H54 (cell line): ENCODE measurements at places on chromosomes 2 and 18.

- DNase-seq = no peak
Measured at GRCh38 chr2:236623816-236624215, 54.2 kb downstream of the ACKR3 start.

DNA sequence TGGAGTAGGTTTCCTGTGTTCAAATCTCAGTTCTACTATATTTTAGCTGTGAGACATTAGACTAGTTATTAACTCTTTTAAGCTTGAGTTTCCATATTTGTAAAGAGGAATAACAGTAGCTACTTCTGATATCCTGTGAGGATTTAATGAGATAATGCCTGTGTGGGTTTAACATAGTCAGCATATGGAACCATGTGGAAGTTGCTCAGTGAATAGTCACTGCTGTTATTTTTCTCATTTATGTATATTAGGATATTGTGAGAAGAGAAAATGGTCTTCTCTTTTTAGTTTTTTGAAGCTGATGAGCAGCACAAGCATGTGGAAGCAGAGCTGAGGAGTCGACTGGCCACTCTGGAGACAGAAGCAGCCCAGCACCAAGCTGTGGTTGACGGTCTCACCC lies 70.5 kb upstream of the STON1 start:
- no peak for DNase-seq

- DNase-seq = no peak
Measured at GRCh38 chr18:34709104-34709503, 994 bp upstream of the DTNA start.

- DNase-seq = no peak
Measured at GRCh38 chr18:47986620-47987387, 56.3 kb upstream of the SMAD2 start.

DNA sequence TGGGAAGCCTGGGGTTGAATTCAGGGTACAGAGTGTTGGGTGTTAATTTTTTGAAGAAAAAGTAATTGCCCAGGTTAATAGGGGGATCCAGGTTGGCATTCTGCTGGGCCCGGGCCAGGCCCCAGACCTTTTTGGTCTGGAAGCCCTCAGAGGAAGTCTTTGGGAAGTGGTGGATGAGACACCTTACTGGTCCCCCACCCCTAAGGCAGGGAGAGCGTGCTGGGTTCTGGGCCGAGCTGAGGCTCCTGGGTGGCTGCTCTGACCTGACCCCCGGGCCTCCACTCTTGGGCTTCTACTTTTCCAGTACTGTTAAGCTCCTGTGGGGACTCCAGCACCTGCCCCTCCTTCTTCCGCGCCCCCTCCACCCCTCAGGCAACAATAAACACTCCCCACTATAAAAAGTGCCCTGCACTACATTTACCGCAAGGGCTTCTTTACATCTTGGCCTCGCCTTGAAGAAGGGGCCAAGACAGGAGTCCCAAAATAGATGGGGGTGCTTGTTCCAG lies 753 bp upstream of the HOXD3 start:
- no peak for DNase-seq

DNA sequence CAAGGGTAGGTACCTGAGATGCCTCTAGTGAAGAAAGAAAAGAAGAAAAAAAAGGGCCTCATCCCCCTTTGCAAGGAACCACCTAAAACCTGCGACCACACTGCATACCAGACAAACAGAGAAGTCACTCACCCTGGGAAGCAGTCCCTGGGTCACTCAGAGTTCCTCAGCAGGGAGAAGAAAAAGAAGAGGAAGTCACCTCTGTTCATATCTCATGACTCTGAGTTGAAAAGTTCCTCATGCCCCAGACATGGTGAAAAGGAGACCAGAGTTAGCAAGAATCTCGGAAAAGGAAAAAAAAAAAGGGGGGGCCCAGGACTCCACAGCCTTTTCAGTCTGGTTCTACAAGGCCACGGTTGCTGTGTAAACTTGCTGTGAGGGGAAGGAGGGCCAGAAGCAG lies 478.4 kb upstream of the NRXN1 start:
- DNase-seq = no peak

- DNase-seq = no peak
Measured at GRCh38 chr2:118670276-118670675, 177.2 kb downstream of the EN1 start.

DNA sequence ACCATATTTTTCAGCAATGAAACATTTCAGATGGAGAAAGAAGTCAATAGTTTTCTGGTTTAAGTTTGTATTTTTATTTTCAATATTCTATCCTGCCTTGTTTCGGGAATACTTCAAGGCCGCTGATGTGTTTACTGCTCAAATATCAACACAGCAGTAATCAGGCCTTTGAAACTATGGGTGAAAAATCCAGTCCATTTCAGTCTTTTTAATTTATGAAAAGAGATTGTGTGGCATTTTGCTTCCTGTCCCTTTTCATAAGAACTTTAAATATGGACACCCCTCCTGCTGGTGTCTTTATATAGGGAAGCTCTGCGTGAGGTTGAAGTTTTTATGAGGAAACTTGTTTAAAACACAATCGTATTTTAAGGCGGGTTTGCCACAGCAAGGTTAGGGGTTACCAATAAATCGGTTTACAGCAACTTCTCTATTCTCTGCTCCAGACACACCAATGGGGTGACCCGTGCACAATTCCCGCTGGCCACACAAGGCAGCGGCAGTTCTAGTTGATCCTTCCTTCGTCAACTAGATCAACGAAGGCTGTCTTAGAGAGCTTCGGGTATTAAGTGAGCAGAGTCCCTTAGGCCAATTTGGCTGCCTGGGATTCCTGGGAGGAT lies 1.2 kb upstream of the TANC1 start:
- no peak for DNase-seq

- DNase-seq = no peak
Measured at GRCh38 chr2:48127612-48128191, 221.4 kb upstream of the FBXO11 start.

- no peak for DNase-seq
Measured at GRCh38 chr2:5410991-5411700, 281.0 kb upstream of the SOX11 start.

- no peak for DNase-seq
Measured at GRCh38 chr2:112577756-112578155, 6.7 kb upstream of the CHCHD5 start.

DNA sequence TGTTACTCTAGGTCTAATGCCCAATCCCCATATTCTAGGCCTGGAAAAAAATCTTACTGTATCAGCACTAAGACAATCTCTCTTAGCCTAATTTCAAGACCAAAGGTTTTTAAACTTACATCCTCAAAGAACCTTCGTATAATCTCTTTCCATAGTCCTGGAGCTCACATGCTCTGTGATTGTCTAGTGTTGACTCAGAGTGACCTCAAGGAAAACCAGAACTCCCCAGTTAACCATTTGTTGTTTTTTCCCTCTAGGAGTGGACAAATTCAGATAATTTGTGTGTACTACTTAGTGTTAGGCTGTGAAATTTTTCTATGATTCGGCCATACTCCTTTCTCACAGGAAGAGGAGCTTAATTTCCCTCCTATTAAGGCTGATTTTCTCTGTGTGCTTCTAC lies 536.1 kb downstream of the SLC4A3 start:
- no peak for DNase-seq

DNA sequence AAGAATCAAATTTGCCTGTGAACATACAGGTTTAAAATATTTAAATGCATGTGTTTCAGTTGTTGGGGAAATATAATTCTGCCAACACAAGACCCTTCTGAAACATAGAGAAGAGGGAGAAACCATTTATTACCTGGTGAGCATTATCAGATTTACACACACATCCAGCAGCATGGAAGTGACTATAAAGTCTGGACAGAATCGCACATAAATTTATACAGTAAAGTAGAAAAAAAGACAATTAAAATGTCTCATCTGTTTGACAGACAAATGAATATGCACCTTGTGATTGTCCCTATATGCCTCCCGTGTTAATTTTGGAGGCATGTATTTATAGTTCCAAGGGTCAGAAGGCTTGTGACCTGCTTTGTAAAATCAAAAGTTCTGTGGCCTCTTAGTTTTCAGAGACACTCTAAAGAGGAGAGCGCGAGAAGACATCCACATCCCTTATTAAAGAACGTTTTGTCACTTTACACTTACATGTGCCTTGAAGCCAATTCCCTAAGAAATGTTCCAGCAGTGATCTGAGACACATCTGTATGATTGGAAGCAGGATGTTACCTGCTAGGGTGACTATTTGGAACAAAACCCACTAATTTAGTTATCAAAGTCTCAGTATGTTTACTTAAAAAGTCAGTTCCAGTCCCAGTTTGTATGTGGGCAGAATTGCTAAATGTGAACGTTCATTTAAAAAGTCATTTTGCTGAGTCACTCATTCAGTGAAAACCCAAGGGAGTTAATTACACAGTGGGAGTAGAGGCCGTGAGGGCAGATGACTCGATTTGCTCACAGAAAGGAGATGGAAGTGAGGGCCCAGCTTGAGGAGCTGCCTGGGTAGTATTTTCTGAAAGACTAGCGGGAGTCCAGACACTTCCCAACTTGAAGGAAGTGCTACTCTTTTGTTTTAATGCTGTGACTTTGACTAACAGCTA lies 527.6 kb upstream of the MEX3C start:
- DNase-seq = no peak

- no peak for DNase-seq
Measured at GRCh38 chr2:124875627-124876244, 850.6 kb downstream of the CNTNAP5 start.

GRCh38 chr2:234158812-234159211 lies 108.3 kb downstream of the SPP2 start:
- no peak for DNase-seq

GRCh38 chr18:43525169-43525568 lies 247.9 kb upstream of the SYT4 start:
- no peak for DNase-seq

- no peak for DNase-seq
Measured at GRCh38 chr2:104431701-104432121, 422.2 kb upstream of the POU3F3 start.

- DNase-seq = no peak
Measured at GRCh38 chr2:195419033-195419432, 238.0 kb upstream of the SLC39A10 start.

GRCh38 chr2:143816916-143817315 lies 687.7 kb downstream of the ARHGAP15 start:
- DNase-seq = no peak

DNA sequence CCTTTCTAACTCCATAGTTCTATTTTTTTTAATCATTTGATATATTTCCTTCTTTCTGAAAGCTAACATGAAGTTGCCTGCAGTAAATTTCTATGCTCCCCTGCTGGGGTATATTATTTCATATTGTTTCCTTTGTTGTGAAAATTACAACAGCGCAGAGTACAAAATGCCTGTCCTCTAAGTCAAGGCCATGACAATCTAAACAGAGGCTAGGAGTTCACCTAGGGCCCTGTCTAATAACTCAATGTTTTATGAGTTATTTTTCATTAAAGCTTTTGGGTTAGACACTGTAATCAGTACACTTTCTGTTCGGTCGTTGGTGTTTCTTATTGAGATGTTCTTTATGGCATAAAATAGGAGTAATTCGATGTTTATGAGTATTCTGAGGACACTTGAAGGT lies 111.2 kb downstream of the OSR1 start:
- DNase-seq = no peak

GRCh38 chr2:164009756-164010337 lies 274.0 kb upstream of the FIGN start:
- DNase-seq = no peak

DNA sequence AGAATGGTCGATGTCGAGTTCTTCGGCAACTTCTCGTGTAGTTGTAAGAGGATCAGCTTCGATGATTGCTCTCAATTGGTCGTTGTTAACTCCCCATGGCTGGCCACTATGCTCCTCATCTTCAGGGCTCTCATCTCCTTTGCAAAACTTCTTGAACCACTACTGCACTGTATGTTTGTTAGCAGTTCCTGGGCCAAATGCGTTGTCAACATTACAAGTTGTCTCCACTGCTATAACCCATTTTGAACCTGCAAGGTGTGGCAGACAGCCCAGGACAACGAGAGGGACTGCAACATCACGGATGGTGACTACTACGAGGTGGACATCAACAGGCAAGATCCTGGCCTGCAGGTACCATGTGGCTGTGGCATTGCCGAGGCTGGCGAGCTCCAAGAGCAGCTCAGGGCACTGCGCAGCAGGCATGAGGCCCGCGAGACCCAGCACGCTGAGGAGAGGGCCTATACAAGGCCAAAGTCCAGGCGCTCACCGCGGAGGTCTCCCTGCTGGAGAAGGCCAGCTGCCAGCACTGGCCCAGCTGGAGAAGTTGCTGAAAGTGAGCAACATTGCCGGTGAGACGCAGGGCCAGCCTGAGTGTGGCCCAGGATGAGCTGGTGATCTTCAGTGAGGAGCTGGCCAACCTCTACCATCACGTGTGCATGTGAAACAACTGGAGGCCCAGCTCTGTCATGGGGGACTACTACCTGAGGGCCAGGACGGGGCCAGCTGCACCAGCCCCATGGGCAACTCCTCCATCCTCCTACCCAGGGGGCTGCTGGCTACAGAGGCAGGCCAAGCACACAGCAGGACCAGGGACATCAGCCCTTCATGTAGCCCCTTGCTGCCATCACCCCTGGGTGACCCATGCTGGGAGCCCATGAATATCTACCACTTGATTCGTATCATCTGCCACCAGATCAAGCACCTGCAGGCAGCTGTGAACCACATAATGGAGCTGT lies 20.2 kb downstream of the CLK1 start:
- DNase-seq = no peak

DNA sequence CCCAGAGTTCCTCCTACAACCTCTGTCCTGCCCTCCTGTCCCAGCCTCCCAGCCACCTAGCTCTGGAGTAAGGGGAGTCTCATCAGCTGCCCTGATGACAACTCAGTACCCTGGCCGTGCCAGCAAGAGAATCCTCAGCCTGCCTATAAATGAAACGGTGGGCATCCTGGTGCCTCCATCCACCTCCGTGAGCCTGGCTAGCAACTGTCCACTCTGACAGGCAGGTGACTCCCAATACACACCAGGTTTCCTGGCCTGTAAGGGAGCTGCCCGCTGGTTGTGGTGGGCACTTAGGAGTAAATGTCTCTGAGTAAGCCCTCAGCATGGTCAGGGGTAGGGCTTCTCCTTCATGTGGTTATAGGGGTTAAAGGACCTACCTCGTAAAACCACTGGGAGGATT lies 81.5 kb downstream of the XDH start:
- no peak for DNase-seq

GRCh38 chr18:61951396-61951795 lies 58.6 kb upstream of the RNF152 start:
- no peak for DNase-seq

- no peak for DNase-seq
Measured at GRCh38 chr2:204401114-204401513, 144.2 kb upstream of the PARD3B start.

- no peak for DNase-seq
Measured at GRCh38 chr18:59813942-59814341, 85.9 kb upstream of the PMAIP1 start.

GRCh38 chr18:56003009-56003719 lies 415.2 kb upstream of the TCF4 start:
- no peak for DNase-seq

GRCh38 chr2:8672940-8673339 lies 8.9 kb upstream of the ID2 start:
- no peak for DNase-seq

GRCh38 chr2:198456418-198456817 lies 652.0 kb downstream of the PLCL1 start:
- DNase-seq = no peak

DNA sequence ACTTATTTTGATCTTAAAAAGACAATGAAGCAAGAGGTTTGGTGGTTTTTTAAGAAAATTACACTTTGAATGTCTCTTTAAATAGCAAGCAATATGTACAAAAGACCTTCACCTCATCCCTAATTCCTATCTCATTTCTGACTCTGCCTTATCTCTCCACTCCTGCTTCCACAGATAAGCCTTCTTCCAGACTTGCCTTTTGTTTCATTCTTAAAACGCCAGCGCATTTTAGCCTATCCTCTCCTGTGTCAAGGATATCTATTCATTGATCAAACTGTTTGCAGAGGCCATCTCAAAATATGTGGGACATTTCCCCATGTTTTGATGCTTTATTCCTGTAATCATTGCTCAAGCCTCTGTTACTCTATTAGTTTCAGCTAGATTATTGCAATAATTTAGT lies 562.5 kb downstream of the PARD3B start:
- DNase-seq = no peak
